ENCODE measurements at places on chromosomes 3 and 15.
A peak's percentile ranks its signal among the peaks of the same experiment; 100 is the strongest.

DNA sequence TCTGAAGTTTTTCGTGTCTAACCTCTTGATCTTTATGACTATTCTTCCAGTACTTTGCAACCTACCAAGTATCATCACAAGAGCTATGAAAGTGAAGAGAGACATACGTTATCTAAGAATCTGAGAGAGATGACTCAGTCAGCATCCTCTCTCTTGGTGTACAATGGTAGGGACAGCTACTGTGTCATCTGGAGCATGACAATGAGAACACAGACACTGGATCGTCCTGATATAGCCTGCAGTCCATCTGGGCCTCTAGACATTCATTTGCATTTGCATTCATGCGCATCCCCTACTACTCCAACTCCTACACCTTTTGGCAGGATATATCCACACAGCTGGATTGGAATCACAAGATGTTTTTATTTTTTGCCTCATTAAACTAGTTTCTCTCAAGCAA, 115.2 kb downstream of the PEX5L start:
- no peak for DNase-seq

DNA sequence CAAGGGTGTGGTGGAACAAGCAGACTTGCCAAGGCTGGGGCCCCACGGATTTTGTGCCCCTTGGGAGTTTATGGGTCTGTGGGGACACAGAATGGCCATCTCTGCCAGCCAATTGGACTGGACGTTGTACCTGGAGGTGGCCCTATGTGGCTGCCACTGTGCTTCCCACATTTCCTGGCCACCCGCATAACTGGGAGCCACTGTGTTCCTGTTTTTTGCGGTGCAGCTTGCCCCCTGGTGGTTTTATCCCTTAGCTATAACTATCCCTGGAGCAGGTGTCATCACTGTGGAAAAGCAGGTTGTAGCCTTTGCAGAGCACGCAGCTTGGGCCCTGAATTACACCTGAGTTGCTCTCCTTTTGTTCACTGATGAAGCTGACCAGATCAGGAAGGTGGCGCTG, 306.3 kb downstream of the ZPLD1 start:
- no peak for DNase-seq

DNA sequence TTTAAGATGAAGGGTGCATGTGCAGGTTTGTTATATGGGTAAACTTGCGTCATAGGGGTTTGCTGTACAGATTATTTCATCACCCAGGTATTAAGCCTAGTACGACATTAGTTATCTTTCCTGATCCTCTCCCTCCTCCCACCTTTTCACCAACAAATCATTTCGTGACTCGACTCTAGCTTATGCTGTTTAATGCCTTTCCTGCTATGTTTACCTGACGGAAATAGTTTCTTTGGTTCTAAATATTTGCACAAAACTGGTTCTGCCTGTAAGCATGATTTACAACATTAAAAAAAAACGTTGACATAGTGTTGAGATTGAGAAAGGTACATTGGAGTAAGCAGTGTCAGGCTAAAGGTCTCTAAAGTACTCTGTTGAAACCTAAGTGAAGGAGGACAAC, 2.4 kb downstream of the GNL3 start:
- no peak for DNase-seq

GRCh38 chr3:57696801-57697321, 4.0 kb upstream of the DENND6A start:
- DNase-seq = peak; percentile 84

GRCh38 chr3:16945330-16945729, 60.6 kb downstream of the PLCL2 start:
- no peak for DNase-seq

GRCh38 chr3:36032180-36033047, 347.9 kb upstream of the STAC start:
- DNase-seq = no peak

DNA sequence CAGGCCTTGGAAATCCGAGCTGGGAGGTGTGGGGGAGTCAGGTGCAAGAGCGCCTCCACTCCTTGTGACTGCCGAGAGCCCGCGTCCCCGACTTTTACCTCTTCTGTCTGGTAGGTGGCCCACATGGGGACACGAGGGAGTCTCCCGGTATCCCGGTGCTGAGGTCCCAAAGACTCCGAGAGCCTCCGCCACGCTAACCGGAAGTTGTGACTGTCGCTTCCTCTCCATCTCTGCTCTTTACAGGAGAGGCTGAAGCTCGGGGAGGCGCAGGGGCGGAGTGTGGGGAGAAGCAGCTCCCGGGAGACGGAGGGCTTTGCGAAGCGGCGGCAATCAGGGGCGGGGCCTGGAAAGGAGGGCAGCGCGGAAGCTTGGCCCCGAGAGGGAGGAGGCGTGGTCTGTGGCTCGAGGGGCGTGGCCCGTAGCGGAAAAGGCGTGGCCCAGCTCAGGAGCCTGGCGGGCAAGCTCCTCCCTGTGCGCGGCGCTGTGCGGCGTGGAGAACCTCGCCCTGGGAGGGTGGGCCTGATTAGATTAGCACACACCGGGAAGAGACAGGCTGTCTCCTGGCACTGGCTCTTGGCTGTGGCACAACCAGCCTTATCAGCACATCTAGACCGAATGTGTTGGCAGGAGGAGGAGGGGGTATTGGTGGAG, 143.9 kb downstream of the GABRB3 start:
- no peak for DNase-seq

DNA sequence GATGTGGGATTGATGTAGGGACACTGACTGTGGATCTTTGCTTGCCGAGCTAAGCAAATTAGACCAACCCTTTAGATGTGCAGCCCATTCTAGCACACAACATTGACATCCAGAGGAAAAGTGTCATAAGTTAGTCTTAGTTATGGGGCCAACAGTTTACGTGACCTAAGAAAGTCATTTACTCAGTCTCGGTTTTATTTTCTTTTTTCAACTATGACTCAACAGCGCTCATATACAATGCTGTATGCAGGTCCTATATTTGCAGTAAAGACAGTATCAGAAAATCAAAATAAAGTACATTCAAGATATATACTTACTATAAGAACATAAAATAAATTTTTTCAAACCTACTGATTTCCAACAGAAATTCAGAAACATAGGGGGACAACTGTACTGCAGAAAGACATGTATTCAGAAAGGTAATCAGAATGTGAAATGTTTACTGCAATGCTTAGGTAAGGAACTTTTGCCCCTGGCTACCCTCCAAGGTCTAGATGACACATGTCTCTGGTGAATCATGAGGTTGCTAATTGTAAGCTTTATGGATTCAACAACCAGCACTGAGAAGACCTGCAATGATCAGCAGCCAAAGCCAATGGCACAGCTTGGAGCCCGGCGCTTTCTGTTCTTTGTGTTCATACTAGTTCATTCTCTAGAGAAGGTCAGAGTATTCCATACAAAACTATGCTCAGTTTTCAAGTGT, 317.5 kb upstream of the CNTN6 start:
- DNase-seq = no peak

DNA sequence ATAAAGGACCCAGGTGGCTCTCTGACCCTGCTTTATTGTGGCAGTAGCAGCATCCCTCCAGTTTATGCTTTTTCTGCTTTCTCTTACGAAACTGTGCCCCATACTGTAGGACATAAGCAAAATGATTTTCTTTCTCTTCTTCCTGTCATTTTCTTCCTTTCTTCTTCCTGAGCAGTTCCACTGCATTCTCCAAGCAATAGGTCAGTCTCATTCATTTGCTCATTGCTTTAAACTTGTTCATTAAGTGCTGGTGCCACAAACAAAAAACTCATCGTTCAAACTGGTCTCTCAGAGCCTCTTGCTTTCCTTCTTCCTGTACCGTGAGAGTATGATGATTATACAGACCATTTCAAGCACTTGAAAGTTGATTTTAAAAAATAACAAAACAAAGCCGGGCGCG, 66.8 kb downstream of the PDE8A start:
- DNase-seq = no peak

GRCh38 chr3:143445118-143445517, 325.5 kb downstream of the CHST2 start:
- DNase-seq = peak; percentile 67

DNA sequence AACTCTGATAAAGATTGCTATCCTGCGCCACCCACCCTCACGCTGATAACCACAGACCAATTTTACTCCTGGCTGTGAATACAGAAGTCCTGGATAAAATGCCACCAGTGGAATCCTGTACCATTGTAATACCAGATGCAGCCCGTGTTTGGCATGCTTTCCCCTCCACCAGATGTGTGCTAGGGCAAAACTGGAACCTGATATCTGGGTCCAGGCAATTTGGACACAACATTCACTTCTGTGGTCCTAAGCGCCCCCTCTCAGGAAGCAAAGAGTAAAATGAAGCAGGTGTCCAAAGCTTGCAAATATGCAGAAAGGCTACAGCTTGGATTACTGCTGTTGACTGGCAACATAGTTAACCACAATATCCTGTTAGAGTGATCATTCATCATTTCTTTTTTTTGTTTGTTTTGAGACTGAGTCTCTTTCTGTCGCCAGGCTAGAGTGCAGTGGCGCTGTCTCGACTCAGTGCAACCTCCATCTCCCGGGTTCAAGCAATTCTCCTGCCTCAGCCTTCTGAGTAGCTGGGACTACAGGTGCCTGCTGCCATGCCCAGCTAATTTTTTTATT, 32.8 kb downstream of the LOXL1 start:
- DNase-seq = no peak

GRCh38 chr15:52021128-52021671, 2.2 kb downstream of the MAPK6 start:
- peak; percentile 88 for DNase-seq

GRCh38 chr15:99496302-99496629, 69.5 kb upstream of the MEF2A start:
- DNase-seq = no peak

GRCh38 chr3:173501931-173502489, 104.5 kb downstream of the NLGN1 start:
- DNase-seq = no peak

GRCh38 chr3:170323331-170323730, 34.2 kb upstream of the SKIL start:
- no peak for DNase-seq

DNA sequence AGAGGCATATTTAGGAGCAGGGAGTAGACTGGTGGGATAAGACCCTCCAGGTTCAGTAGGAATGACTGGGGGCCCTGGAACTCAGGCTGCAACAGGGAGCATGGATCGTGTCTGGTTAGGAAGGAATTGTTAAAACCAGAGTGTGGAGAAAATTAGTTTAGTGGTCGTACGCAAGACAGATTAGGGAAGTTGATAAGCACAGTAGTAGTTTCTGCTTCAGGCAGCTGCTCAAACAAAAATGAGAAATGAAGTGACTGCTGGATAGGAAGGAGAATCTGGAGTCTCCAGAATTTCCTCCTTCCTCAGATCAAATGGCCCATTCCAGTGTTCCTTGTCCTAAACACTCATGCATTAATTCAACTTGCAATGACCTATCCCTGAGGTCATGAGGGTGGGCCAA, 11.2 kb downstream of the MYD88 start:
- peak; percentile 78 for DNase-seq

- no peak for DNase-seq
Observed at GRCh38 chr3:191696348-191696747, 235.4 kb downstream of the PYDC2 start.

DNA sequence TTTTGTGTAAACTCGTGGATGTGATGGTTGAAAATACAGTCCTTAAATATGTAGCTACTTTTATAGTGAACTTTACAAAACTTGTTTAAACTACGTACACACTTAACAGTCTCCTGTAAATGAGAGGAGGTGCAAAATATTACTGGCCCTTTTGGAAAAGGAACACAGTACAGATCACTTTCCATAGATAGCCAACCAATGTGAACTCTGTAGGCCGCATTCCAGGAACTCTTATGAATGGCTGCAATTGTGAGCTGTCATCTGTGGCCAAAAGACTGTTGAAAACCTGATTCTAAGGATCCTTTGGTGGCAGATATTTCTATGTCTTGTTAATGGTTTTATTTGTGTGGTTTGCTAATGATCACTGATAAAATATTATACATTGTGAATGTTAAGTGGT, 6.2 kb downstream of the TSC22D2 start:
- DNase-seq = peak; percentile 35

DNA sequence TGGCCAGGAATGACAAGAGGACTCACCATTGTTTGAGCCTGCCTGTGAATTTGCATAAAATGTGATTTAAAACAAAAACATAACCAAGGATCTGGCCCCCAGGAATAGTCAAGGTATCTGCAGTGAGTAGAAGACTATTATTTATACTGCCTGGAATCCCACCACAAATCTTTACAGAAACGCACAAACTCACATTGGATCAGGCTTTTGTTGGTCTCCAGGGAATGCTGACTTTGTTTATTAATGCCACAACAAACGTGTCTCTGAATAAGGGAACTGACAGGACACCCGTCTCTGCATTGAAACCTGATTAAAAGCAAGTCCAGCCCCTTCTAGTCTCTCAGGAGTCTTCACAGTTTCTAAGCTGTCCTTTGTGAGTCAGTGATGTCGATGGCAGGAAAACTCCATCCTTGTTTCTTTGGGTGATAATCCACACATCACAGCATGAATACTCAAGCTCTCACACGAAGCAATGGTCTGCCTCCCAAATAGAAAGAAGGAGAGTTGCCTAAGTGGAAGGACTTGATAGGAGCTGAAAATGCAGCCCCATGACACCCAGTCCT, 37.7 kb downstream of the CLDN18 start:
- DNase-seq = no peak

DNA sequence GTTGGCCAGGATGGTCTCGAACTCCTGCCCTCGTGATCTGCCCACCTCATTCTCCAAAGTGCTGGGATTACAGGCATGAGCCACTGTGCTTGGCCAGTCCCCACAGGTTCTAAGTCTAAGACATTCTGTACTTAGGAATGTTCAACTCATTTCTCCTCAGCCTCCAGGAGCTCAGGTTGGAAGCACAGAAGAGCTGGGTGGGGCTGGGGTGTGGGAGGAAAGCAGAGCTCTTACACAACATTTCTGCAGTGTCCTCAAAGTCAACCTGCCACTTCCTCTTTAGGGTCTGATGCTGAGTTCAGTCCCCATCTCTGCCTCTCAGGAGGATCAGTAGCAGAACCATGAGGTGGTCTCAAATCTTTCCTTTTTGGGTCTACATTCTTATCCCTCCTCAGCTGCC, 75.5 kb downstream of the MRPL46 start:
- peak; percentile 8 for DNase-seq

DNA sequence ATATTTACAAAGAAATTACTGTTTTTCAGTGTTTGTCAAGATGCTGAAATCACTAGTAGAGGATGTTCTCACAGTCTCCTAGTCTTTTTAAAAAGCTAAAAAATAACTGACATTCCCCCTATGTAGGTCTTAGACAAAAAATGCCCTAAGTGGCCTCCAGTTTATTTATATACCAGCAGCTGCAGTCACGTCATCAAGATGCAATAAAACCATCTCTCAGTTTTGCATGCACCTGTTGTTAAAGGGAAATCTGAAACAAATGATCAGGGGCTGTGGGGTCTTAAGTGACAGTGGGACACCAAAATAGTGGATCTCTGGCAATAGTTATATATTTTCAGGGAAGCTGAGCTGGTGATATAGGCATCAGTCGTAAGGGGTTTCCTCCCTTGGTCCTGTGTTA, 146.5 kb upstream of the ARPP21 start:
- no peak for DNase-seq

GRCh38 chr3:175486255-175486654, 627.1 kb downstream of the NAALADL2 start:
- DNase-seq = no peak

DNA sequence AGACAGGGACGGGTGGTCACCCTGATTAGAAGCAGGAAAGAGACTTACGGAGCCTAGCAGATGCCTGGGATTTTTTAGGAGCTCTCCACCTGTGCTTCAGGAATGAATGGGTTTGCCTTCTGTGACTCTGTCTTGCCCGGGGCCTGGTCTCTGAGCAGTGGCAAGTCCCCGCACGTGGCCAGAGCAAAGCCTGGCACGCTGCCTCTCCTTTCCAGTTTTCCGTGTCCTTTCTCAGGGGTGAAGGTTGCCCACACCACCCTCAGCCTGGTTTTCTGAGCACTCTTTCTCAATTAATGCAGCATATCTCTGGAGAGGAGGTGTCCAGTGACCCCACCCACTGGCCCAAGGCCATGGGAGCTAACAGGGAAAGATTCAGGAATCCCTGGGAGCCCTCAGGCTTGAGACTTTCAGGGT, 14.5 kb upstream of the CHST14 start:
- DNase-seq = no peak
